ENCODE measurements at places on chromosomes 2 and 18. TPM values are rescaled to one million over a fixed set of nuclear protein-coding genes. Genes with fewer than 3 reads are reported as not detected.

IL1R2 gene
- total RNA-seq, result 7.3 TPM

LYPD6B gene
- total RNA-seq, result 12.4 TPM

MAPRE3 gene
- 34.1 TPM for total RNA-seq

IL36RN gene
- total RNA-seq, result 0.09 TPM

CELF4 gene
- total RNA-seq, result 2.2 TPM

TNS1 gene
- total RNA-seq, result 377 TPM

CIB4 gene
- 1.3 TPM for total RNA-seq

ANKRD62 gene
- 0.09 TPM for total RNA-seq

IMMT gene
- 63.4 TPM for total RNA-seq

All from lung (tissue), 17 donors.